Stimulated activated CD4-positive, alpha-beta T cell treated with anti-CD3 and anti-CD28 coated beads, TNF-alpha, amount 100 ng/mL, for 24 hours (primary cell): ENCODE measurements at places on chromosomes 16 and 17.

DNA sequence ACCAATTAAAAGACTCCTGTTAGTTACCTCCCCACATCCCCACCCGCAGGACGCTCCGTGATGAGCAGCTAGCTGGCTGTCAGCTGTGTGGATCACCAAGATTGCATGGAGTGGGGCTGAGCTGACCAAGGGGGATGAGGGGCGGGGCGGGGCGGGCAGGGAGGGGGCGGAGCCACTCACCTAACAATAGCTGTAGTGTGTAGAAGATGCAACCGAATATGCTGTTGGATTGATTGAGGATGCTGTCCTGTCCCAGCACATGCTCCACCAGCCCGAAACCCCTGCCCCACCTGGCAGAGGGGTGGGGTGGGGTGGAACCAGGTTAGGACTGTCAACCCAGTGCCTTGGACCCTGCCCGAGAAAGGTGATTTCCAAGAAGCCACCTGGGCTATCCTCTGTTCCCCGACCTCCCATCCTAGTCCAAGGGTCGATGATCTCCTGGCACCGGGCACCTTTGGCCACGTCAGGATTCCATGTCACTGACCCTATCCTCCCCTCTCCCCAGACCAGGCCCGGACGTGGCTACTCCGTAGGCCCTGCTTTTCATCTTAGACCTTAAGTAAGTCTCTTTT is 1.4 kb downstream of the VKORC1 start:
- DNase-seq = no peak

- peak; percentile 69 for DNase-seq
Observed at GRCh38 chr16:58336332-58337089, 41.7 kb upstream of the PRSS54 start.

- no peak for DNase-seq
Observed at GRCh38 chr16:3121851-3122467, 9.6 kb downstream of the ZNF205 start.

GRCh38 chr17:4233668-4234258 is 30.0 kb downstream of the ANKFY1 start:
- no peak for DNase-seq

- DNase-seq = no peak
Observed at GRCh38 chr17:3962217-3962964, 1.8 kb downstream of the ATP2A3 start.

DNA sequence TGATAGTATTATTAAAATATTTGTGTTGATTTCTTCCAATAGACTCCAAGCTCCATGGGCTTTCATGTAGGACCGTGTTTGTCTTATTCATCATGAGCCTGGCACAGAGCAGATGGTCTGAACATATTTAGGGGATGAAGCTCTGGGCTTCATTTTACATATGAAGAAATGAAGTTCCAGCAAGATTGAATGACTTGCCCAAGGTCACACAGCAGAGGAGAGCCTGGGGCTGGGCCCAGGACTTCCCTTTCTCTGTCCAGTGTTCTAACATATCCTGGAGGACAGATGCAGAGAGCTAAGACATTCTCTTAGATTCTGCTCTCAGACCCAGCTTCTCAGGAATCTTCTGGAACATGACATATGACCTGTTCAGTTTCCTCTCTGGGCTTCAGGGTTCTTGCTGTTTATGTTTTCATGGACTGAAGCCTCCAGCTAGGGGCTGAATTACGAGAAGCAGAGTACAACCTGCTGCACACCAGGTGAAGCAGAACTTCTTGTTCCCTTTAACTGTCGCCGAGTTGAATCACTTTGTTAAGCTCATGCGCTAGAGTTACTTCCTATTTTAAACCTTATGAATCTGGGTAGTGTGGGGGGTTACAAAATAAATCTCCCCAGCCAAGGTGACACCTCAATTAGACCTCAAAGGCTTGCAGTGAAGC is 53.6 kb downstream of the GPRC5B start:
- DNase-seq = no peak

- no peak for DNase-seq
Observed at GRCh38 chr17:70172923-70173322, 3.6 kb downstream of the KCNJ2 start.

DNA sequence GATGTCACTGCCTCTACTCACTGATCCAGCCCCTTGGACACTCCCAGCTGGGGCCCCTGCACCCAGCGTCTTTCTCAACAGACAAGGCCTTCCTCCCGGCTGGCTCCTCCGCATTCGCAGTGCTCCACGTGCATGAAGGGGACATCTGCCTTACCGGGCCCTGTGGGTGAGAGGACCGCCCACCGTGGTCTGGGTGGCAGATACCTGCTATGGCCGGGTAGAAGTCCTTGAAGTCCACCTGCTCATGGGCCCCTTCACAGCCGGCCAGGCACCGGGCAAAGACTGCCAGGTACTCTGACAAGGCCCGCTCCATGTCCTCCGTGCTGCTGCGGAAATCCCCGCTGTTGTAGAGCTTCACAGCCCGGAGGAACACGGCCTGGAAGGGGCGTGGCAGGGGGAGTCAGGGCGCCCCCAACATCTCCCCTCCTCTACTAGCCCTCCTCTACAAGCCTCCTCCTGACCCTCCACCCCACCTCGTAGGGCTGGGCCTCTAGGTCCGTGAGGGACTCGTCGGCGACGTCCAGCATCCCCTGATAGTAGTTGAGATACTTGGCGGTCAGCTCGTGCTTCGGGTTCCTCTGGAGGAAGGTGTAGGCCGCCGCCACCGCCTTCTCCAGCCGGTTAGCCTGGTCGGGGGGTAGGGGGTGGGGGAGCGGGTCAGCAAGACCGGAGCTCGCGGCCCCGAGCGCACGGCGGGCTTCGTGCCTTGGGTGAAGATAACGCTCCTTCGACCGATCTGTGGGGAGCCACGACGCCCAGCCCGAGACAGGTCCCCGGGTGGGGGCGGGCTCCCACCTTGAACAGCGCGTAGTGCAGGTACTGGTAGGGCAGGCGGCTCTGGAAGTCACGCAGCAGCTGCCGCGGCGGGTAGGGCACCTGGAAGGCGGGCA is 845 bp downstream of the P3H4 start:
- no peak for DNase-seq

GRCh38 chr17:35088881-35089585 is 25.5 kb upstream of the RFFL start:
- DNase-seq = peak; percentile 82

DNA sequence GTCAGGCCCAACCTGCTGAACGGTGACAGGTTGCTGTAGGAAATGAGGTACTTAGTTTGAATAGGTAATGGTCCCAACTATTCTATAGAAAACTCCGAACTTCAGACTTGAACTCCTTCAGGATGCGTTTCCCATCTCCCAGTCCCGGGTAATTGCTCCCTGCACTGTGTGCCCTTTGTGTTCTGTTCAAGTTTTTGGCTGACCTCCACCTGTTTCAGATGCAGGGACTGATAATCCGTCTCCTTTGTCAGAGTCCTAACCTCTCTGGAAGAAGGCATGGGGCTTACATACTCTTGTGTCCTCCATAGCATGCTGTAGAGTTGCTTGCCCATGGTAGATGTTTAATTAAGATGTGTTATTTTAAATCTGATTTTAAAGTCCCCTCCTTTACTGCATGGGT is 350.5 kb downstream of the UTP18 start:
- no peak for DNase-seq

- no peak for DNase-seq
Observed at GRCh38 chr17:78234261-78234865, 2.9 kb downstream of the TMEM235 start.

- DNase-seq = no peak
Observed at GRCh38 chr17:17225901-17226300, 11.1 kb downstream of the FLCN start.

DNA sequence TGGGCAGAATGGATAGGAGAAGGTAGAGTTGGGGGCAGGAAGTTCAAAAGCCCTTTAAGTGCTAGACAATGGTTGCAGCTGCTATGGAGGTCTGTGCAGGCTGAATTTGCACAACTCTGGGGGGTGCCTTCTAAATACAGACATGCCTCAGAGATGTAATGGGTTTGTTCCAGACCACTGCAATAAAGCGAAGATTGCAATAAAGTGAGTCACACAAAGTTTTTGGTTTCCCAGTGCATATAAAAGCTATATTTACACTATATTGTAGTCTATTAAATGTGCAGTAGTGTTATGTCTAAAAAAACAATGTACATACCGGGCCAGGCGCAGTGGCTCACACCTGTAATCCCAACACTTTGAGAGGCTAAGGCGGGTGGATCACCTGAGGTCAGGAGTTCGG is 60.5 kb upstream of the MYOCD start:
- DNase-seq = no peak

DNA sequence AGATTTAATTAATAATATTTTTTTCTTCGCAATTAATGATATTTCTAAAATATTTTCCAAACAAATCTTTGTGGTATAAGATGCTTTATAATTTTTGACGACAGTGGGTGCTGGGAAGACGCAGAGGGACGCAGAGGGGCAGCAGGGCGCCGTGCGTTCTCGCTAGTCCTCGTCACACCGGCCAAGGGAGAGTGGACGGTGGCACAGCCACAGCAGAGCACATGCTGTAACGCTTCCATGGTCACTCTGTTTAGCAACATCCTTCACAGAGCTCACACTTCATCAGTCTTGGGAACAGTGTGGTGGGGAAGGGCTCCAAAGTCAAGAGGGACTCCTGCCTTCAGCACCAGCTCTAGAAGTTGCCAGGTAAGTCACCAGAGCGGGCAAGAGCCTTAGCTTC is 60.4 kb downstream of the NDEL1 start:
- no peak for DNase-seq

DNA sequence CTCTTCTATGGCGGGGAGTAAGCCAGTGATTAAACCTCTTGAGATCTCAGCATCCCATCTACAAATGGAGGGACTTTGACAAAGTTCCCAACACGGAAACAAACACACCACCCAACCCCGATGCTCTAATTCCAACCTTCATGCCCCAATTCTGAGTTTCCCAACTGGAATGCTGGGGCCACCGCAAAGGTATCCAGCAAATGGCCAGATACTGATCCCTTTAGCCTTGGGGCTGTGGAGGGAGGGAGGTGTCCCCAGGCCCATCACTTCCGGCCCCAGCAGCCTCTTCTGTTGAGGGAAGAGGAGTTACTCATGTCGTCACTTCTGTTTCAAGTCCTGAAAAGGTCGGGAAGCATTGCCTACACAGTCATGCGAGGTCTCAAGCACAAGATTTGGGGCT is 154.8 kb upstream of the RPH3AL start:
- no peak for DNase-seq

DNA sequence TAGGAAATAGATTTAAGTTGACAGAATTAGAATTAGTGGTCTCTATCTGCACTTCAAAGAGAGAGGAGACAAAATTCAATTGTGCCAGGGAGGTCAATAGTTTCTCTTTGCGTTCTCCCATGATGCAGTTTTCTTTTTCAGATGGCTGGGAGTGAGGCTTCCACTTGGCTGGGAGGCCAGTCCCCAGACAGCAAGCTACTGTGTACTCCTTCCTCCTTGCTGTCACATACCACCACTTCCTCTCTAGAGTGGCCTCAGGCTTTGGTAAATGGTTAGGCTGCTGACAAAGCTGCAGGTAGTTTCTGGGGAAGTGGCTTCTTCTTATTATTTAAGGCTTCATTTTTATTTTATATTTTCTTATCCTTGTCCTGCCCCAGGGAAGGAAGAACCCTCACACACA is 106.2 kb upstream of the HS3ST4 start:
- DNase-seq = no peak

DNA sequence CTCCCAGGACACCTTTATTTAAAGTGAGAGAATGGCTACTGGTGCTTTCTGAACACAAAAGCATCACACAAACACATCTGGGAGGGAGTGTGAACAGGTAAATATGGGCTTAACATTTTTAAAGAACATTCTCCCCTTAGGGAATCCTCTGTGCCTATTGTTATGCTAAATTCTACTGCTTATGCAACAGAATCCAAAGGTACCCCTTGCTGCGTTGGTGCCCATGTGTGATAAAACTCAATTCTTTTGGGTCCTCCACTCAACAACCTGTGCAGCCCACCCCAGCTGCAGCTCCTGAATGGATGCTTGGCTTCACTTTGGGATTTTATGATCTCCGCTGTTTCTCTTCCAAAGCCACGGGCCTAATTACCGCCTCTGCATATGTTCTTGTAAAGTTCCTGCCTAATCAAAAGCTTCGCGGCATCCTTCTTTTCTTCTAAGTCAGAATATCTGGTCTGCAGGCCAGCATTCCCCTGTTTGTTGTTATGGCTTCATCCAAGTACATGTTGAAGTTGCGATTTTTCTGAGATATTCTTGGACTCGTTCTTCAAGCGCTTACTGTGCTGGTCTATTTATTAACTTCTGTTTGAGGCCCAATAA is 23.9 kb downstream of the RHBDL3 start:
- DNase-seq = no peak

DNA sequence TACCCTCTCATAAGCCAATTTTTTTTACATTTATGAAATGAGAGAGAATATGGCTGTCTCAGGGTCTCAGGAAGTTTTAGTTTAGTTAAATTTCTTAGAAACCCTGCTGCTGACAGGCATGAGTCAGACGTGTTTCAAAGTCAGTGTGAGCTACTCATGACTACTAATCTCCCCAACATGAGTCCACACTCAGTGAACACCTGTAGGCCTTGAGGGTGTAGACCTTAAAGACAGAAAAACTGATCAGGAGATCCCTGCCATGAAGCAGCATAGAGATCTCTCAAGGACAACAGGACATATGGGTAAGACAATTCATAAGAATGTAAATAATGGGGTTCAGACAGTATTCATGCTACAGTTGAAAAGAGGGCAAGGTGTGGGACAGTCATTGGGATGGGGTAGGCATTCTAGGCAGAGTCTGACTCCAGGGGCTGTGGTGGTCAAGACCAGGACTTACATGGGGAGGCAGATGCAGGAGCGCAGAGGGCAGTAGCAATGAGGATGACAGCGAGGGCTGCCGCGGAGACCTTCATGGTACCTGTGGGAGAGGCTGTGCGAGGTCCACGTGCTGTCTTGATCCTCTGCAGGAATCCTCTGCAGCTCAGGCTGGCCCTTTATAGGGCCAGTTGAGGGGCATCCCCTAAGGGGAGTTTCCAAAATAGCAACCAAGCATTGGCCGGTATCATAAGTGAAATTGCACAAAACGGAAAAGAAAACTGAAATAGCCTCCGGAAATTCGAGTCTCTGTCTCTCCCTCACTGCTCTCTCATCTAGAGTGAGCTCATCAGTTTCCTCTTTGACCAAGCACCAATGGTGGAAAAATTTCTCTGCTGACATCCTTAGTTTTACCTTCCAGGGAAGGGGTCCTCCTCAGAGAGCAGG is at the start of gene CCL5:
TSS of gene CCL5 (minus strand) at position 588 of the 882 bp plus-strand sequence.
- DNase-seq = no peak

DNA sequence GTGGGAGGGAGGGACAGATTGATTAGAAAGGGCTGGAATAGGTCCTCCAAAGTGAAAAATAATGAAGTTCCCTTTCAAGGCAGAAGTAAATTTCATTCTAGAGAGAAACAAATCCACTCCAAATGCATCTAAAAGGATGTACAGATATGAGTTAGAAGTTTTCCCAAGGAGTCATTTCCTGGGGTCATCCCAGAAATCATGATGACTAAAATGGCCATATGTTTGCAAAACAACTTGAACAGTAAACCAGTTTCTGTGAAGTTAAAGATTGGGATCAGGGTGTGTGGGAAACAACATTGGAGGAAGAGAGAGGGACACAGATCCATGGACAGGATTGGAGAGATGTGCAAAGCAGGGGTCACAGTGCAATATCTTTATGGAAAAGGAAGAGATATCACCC is 32.5 kb upstream of the ARHGAP44 start:
- DNase-seq = no peak
